Activated CD4-positive, alpha-beta T cell treated with anti-CD3 and anti-CD28 coated beads, Interleukin-2, amount 50 U/mL, for 4 hours (primary cell): ENCODE measurements at places on chromosomes 4 and X.

DNA sequence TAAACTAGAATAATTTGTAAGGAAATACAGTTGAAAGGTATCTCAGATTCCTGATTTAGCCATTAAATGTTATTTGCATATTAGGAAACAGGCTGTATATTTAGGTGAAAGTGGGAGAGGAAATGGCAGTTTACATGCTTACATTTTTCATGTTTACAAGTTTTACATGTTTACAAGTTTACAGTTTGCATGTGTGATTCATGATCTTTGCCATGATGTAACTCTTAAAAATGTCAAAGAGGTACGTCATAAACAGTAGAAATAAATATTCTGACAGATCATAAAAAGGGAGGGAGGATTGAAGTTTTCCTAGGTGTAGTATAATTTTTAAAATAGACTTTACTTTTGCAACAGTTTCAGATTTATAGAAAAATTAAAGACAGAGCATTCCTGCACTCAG is 45.7 kb downstream of the KDM6A start:
- DNase-seq: no peak

DNA sequence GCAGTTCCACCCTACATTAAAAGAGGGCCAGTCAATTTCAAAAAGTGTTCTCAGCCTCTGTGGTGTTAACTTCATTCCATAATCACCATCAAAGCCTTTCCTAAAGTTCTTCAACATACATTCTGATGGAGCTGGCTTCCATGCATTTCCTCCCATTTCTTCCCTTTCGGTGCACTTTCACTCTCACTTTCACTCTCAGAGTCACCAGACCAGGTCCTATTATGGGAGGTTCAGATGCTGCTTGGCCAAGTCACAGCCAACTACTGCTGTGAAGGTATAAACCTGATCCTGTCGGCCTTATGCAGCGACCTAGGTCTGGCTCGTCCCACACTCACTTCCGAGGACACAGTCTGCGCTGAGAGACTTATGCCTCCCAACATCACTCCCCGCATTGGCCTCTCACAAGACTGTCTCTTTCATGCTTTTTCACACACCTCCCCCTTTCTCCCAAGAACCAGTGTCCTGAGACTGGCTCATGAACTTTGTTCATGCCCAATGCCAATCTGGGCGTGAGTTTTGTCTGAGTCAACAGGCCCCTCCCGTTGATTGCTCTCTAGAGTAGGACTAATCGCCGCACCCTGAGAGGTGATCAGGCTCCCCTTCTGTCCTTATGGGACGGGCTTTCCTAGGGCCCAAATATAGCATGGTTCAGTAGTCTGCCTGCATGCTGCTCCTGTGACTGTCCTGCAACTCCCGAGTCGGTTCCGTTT is 60.8 kb upstream of the XAGE1B start:
- DNase-seq: no peak

GRCh38 chrX:109922190-109922589 is 80.7 kb upstream of the TMEM164 start:
- no peak for DNase-seq

- DNase-seq: no peak
These were observed 38.6 kb downstream of the BOD1L1 start for GRCh38 chr4:13588954-13589353.

DNA sequence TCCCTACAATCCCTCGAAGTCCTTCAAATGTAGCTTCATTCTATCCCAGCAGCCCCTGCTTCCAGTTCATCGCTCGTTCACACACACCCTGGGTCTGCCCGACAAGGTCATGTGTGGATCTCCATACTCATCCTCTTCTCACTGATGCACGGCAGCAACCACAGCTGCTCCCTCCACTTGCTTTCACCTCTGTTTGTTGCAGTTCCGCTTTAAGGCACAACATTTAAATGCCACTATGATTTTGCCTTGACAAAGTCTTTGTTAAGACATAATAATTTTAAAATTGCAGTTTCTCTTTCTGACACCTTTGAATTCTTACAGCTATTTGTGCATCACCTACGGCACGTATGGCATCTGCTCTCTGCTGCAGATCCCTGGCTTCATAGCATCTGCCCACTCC is 1.8 kb downstream of the ODAPH start:
- no peak for DNase-seq

DNA sequence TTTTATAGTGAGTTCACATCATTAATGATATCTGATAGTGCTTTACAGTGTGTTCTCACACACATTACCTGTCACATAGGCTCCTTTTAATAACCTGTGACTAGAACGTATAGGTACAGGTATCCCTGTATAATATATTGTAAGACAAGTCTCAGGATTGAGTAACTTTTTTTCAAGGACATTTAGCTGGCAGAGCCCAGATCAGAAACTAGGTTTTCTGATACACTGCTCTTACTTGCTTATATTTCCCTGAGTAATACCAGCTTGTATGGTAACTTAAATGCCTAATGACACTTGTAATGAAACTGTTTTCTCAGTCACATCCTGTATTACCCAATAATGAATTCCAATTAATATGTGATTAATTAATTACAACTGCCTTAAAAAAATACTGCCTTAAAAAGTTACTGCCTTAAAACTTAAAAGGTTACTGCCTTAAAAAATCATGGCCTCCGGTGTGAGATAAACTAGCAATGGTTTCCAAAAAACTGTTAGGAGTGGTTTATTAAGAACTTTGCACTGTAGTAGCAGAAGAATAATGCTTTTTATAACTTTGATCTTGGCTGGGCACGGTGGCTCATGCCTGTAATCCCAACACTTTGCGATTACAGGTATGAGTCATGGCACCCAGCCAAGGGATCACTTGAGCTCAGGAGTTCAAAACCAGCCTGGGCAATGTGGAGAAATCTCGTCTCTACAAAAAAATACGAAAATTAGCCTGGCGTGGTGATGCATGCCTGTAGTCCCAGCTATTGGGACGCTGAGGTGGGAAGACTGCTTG is 11.9 kb downstream of the COPS4 start:
- DNase-seq: no peak
